NK-92 treated with Interleukin-12 subunit alpha and Interleukin-12 subunit beta, amount 100 ng/mL, for 24 hours (cell line): ENCODE measurements at places on chromosomes 3 and 15.

DNA sequence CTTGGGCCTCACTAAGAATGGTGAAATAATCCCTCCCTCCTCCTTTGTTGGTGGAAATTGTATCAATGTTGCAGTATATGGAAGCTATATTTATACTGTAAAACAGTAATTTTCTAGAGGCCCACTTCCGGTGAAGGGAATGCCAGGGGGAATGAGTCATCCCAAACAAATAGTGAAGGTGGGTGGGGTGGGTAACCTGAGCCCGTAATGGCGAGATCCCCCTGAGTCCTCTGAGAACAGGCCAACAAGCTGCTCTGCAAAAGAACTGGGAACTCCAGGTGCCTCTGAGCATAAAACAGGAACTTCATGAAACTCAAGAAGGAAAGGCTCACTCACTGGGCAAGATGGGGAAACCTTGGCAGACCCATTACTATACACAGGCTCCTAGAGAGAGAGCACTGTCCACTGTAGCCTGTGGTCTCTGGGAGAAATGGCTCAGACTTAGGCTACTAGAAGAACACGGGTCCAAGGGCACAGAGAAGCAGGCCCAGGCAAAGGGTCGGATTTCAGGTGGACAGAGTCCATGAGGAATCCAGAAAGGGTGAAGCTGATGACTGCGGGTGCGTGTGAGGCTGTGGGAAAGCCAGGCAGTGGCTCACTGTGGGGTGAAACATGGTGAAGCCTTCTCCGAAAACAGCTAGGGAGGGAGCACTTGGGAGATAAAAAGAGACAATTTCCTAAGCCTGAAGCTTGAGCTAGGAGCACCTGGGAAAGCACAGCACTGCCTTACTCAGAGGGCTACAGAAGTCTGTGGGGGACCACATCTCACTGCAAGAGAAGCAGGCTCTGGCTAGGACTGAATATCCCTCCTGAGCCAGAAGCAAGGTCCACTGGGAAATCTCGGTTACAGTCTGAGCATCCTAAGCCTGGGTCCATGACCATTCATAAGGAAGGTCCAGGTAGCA lies 19.8 kb downstream of the LARP6 start:
- DNase-seq, result no peak

GRCh38 chr3:164401923-164402322 lies 676.4 kb downstream of the SI start:
- DNase-seq, result no peak

DNA sequence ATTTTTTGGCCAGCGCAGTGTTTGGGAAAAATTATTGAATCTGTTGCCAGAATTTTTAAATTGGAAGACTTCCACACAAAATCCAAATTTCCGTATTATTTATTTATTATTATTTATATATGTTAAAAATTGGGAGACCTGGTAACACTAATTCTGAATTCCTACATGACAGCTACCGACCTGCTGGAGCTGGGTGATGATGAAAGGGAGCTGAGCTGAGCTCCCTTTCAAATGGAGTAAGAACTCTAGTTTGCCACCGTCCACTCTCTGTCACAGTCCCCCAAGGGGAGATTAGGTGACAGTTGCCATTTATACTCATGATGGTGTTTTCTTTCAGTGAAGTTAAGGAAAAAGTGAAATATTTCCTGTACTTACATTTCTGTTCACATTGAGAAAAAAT lies 1.4 kb downstream of the CRTC3 start:
- DNase-seq, result no peak

DNA sequence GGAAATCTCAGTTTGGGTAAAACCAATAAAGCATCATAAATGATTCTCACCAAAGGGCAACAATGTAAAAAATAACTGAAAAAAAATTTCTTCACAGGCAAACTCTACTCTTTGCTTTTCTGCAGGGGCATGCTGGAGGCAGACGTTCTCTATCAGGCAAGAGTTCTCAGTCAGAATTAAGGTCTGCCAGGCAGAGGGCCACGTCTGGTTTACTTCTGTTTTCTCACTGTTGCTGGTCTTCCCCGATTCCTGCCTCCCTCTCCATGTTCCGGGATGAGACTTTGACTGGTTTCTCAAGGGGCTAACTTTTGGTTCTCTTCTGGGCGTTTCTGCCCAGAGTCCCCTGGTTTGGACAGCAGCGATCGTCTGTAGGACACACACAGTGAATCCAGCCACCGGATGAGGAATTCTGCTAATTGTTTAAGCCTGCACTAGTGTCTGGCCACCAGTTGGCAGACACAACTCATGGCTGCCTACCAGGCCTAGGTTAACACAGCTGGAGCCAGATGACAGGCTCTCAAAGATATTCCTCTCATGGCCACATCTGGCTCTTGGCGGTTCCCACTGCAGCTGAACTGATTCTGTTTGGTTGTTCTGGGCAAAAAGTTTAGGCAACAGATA lies 273.1 kb downstream of the FOXP1 start:
- DNase-seq, result no peak

- no peak for DNase-seq
Observed at GRCh38 chr3:112273536-112273935, 20.5 kb downstream of the SLC9C1 start.

DNA sequence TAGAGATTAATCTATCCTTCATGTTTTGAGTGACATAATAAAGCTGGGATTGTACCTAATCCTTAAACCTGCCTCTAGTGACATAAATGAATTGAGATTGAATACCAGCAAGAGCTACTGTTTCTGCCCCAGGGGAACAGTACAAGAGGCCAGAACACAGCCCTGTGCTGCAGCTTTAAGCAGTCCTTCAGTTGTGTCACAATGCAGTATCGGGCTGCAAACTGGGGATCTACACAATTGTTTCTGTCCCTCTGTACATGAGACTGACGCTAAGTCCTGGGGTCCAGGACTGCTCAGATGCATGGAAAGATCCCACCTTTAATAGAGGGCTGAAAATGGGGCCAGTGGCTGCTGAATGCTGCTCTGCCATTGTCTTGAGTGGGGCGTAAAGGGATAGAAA lies 87.5 kb downstream of the MINAR1 start:
- no peak for DNase-seq

GRCh38 chr3:42655980-42656679 lies 2.6 kb downstream of the ZBTB47 start:
- no peak for DNase-seq

GRCh38 chr3:179278932-179279693 lies 28.2 kb upstream of the KCNMB3 start:
- DNase-seq, result no peak

GRCh38 chr3:16482770-16483531 lies 30.5 kb downstream of the RFTN1 start:
- DNase-seq, result no peak

DNA sequence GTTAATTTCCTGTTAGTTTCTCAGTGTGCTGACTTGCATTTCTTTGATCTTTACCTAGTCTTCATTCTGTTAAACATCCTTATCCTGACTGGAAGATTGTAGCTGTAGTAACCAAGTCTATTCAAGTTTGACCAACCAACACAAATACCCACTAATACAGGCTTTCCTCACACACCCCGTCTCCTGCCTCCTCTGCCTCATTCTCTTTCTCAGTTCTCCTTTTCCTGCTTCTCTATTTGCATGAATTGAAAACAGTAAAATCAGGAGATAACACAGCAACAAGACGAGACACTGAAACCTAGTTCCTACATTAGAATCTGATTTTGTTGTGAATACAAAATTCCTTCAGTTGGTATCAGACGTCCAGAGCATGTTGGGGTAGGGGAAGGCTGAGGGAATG lies 116.9 kb upstream of the ARPP21 start:
- DNase-seq, result no peak

DNA sequence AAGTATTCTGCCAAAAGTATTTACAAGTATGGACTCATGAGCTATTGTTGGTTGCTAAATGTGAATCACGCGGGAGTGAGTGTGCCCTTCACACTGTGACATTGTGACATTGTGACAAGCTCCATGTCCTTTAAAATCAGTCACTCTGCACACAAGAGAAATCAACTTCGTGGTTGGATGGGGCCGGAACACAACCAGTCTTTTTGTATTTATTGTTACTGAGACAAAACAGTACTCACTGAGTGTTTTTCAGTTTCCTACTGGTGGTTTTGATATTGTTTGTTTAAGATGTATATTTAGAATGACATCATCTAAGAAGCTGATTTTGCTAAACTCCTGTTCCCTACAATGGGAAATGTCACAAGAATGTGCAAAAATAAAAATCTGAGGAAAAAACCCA lies 30.3 kb downstream of the SYNM start:
- no peak for DNase-seq

DNA sequence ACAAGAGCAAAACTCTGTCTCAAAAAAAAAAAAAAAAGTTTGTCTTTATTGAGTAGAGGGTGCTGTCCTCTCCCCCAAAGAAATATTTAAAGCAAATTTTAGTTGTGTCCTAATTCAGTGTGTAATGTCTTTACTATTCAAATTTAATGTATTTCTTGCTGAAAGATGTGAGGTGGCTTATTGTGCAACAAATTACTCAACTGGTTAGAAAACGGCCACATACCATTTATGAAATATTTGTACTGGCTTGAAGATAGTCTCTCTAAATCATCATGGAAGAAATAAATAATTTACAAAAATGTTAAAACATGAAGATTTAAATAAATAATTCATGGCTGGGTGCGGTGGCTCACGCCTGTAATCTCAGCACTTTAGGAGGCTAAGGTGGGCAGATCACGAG lies 63.0 kb downstream of the SLTM start:
- DNase-seq, result no peak

DNA sequence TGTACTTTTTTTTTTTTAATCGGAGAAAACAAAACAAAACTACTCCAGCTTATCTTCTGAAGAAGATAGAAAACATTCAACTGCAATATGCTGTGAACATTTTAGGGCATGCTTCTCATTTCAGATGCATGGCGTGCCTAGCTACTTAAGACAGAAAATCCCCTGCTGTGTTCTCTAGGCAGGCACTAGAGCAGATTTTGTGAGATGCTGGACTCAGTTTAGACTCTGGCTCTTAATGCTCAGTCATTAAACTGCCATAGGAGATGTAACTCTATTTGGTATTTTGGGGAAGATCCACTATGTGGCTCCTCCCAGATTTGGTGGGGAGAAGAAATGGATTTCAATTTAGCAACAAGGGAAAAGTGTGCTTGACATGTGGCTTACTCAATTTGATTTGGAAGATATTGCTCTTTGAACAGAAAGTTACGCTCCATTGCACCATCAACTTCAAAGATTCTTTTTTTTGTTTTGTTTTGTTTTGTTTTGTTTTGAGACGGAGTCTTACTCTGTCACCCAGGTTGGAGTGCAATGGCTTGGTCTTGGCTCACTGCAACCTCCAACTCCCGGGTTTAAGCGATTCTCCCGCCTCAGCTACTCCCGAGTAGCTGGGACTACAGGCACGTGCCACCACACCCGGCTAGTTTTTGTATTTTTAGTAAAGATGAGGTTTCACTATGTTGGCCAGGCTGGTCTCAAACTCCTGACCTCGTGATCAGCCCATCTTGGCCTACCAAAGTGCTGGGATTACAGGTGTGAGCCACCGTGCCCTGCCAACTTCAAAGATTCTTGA lies 62.0 kb upstream of the LEKR1 start:
- DNase-seq, result no peak

GRCh38 chr15:76196269-76197231 lies 114.7 kb downstream of the ETFA start:
- DNase-seq, result no peak

DNA sequence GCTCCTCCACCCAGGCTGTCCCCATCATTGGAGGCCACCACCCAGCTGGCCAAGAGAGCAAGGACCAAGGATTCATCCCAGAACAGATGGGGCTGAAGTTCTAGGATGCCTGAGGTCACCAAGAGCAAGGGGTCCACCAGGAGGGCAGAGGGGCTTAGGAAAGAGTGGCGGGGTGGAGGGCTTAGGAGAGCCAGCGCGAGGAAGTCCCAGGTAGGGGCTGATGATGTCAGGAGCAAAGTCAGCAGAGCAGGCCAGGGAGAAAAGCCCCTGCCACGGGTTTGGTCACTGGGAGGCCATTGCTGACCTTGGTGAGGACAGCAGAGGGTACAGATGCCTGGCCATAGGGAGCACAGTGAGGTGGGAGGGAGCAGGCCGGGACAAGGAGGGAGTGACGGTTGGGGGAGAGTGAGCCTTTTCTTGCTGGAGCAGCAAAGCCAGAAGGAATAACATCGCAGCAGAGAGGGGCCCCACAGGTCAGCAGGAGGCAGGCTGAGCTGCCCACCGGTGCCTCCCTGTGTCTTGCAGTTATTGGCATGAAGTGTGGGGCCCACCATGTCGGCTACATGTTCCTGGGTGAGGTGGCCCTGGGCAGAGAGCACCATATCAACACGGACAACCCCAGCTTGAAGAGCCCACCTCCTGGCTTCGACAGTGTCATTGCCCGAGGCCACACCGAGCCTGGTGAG lies 5.2 kb downstream of the PARP3 start:
- DNase-seq, result no peak

GRCh38 chr15:60155661-60156060 lies 151.6 kb downstream of the FOXB1 start:
- no peak for DNase-seq

GRCh38 chr3:116492379-116492778 lies 47.1 kb upstream of the LSAMP start:
- DNase-seq, result no peak

DNA sequence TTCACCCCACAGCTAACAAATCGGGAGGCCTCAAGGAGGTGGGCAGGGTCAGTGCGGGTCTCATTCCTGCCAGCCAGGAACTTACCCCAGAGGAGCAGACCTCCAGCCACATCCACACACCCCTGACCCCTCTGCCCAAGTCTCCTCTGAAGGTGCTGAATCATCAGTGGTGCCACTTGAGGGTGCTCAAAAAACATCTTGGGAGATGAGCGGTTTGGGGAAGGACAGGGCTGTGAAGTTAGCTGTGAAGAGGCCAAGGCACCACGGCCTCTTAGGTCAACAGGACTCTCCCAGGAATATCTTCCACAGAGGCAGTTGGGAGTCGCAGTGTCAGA lies 1.2 kb downstream of the DAPK2 start:
- peak; percentile 19 for DNase-seq

- no peak for DNase-seq
Observed at GRCh38 chr15:90214553-90215196, 13.5 kb downstream of the SEMA4B start.

DNA sequence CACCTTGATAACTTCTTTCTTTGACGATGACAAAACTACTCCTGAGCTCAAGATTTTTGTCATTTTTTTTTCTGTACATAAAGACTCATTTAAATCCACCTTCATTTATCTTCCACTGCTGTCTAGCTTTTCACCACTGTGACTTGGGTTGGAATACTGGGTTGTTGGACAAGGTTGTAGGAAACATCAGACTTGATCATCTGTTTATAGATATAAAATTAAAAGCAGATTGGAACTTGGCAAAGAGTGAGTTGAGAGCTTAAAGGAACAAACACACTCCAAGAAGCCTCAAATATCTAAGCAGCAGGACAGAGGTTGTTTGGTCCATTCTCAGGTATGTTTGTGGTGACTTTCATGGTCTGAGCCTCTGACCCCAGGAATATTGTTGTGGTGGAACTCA lies 141.7 kb upstream of the NDN start:
- DNase-seq, result no peak

DNA sequence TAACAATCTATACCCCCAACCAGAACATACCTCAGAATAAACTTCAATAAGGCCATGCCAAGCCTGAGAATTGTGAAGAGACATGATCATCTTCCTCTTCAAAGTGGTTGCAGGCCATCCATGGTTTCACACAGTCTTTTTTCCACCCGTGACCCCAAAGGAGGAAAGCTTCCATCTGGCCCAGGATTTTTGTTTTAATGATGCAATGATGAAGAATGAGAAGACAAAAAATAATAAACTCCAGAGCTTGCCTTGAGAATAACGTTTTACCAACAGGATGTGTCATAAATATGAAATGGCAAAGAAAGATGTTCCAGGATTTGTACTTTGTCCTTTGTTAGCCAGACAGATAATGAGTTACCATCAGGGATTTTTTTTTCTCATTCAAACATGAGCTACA lies 201.9 kb downstream of the WNT5A start:
- no peak for DNase-seq
